Activated naive CD4-positive, alpha-beta T cell treated with Interleukin-2 at 50 U/mL for 16 hours (primary cell): ENCODE measurements at places on chromosomes 7 and 10.

DNA sequence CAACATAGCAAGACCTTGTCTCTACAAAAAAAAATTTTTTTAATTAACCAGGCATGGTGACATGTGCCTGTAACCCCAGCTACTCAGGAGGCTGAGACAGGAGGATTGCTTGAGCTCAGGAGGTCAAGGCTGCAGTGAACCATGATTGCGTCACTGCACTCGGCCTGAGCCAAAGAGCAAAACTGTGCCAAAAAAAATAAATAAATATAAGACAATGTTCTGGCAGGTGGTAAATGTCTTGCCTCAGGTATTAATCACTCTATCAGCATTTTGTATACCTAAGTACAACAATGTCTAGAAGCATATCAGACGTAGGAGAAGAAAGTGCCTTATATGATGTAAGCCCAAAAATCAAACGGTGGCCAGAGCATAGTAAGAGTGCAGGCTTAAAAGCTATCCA is 427.8 kb upstream of the C7orf33 start:
- no peak for DNase-seq

DNA sequence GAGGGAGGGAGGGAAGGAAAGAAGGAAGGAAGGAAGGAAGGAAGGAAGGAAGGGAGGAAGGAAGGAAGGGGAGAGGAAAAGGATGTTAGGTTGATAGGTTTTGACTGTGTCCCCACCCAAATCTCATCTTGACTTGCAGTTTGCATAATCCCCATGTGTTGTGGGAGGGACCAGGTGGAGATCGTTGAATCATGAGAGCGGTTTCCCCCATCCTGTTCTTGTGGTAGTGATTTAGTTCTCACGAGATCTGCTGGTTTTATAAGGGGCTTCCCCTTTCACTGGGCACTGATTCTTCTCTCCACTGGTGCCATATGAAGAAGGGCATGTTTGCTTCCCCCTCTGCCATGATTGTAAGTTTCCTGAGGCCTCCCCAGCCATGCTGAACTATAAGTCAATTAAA is 15.1 kb upstream of the NUDCD3 start:
- no peak for DNase-seq

DNA sequence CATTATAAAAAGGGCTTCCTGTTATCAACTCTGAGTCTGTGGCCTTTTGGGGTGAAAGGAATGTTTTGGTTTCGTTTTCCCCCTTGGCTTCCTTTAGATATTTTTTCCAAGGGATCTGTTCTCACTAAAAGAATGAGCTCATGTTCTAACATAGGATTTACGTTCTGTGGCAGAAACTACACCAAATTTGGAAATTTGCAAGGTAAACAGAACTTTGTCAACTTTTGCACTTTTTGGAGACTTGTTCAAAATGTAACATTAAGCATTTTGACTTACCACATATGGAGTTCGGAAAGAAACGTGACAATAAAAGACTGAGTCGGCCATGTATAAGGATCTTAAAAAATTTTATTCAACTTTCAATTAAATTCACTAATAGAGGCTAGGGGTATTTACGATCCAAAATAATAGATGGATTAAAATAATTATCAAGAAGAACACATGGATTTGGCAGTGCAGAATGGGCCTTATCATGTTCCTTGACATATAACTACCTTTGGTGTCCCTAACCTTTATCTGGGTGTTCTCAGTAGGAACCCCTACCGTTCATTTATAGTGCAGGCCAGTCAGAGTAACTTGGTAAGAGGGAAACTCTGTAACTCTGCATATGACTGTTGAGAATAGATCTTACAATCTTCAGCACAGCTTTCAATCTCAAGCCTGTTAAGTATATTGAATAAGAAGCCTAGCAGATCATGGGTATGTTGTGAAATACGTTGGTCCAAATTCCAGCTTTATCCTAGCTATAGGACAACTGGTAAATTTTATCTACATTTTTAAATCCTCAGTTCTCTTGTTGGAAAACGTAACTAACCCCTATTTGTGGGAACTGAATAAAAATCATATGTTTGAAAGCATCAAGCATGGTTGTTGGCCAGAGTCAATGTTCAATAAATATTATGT is 11.8 kb downstream of the CPED1 start:
- no peak for DNase-seq

DNA sequence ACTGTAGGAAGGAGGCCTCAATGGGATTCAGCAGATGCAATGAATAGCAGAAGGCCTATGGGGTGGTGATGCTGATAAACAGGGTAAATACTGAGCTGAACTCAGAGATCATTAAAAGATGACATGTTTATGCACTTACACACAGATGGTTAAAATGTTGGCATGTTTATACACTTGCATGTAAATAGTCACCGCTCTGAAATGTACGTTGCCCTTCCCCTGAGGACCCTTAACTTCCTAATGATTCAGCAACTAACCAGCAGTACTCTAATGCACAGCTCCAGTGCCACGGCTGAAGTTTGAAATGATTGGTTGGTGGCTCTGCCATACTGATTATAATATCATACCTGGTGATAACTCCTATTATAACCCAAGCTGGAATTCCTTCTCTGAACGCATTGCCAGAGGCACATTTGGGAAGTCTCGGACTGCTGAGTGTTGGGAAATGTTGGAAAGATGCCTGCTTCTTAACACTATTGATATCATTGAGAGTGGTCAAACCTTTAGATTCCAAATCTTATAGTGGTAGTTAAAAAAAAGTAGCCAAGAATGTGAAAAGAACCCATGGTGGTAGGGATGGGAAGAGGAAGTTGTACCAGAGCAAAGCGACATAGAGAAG is 3.7 kb upstream of the CAV1 start:
- DNase-seq: no peak

DNA sequence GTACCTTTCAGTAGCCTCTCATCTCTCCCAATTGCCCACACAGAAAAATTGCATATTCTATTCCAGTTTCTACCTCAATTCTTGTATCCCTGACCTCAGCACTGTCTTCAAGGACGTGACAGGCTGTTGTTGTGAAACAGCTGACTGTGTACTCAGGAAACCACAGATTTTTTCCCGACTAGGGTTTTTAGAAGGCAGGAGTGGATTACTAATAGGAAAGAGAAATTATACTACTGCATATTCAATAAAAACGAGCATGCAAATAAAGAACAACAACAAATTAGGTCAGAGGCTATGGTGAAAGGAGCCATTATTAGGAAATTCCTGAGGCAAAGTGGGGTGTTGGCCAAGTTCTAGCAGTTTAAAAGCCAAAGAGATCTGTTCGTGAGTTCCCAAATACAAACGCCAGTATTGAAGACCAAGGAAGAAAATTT is 93.4 kb downstream of the DOCK4 start:
- no peak for DNase-seq

GRCh38 chr7:151993977-151994676 is 31.3 kb upstream of the GALNT11 start:
- DNase-seq: peak; percentile 37

GRCh38 chr7:601036-601594 is 81.5 kb upstream of the PDGFA start:
- DNase-seq: no peak

GRCh38 chr10:70671619-70672164 is 614 bp upstream of the ADAMTS14 start:
- no peak for DNase-seq

DNA sequence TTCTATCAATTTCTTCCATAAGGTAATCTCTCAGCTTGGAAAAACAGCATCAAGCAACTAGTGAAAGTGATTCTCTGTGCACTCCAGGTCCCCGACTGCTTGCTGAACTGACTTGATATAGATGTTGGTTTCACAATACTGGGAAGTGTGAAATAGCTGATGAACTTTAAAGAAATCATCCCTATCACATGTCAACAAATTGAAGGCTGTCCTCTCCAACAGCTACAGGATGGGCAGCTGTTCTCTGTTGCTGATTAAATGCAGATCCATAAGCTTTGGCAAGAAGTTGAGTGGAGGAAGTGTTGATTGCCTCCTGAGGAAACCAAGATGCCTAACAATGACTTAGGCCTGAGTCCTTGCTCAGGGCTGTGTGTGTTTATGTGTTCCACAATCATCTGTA is 130.4 kb upstream of the GDF10 start:
- no peak for DNase-seq

DNA sequence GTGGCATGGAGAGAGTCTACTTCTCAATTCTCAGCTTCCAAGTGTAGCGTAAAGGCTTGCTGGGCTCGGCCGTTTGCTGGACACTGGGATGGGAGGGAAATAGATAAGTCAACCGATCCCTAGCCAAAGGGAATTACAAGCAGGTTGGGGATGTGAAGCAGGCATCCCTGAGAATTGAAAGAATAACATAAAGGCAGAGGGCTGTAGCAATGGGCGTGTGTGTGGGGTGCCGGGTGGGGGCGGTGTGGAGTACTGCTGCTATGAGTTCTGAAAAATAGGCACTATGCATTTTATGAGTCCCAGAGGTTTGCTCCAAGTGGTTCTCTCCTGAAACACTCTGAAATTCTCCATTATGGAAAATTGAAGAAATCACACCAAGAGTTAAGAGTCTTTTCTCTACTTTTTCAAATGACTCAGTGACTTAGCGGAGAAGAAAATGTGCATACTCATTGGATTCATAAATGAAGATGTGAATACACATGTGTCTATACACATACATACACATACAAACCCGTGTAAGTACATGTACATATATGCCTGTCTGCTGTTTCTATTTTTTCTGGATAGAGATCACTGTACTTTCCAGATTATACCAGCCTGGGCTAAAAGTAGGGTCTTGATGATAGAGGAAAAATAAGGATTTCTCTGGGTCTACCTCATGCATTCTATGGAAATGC is 65.4 kb downstream of the ADRA2A start:
- DNase-seq: no peak

DNA sequence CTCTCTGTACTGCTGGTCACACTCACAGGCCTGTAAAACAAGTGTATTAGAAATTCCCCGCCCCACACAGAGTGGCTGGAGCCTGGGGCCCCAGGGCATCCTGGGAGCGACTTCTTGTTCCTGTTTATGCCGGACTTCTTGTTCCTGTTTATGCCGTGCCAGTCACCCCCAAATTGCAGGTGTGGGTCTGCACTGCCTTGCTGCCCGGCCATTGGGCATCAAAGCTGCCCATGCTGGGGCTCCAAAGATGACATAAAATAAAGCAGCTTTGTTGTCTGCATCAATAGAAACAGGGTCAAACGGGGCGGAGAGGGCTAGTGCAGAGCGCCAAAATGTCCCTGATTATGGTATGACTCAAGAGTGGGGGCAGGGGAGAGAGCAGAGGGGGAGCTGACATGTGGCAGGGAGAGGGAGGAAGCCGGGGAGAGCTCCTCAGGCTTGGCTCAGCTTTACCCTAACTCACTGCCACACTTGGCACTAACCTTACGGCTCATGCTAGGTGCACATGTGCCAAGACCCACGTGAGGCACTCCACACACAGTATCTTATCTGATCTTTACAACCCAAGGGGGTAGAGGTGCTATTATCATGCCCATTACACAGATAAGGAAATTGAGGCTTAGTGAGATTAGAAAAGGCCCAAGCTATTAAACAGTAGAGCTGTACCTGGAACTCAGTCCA is 98.4 kb downstream of the PIP4K2A start:
- peak; percentile 48 for DNase-seq

DNA sequence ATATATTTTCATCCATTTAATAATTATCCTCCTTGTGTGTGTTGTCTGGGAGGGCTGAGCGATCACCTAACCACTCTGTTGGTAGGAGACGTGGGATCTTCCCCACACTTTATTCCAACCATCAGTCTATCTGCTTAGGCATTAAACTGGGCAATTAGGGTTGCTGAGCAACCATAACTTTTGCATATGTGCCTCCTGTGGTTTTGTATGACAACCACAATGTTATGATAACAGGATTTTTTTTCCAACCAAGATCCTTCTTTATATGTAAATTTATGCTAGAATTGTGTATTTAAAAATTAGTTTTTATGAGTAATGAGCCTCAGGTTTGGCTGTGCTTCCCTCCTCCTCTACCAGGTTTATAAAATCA is 495.0 kb upstream of the MGMT start:
- no peak for DNase-seq

GRCh38 chr7:16046041-16046440 is 359.6 kb upstream of the MEOX2 start:
- DNase-seq: no peak

- DNase-seq: no peak
These were observed 68.8 kb downstream of the DGKB start for GRCh38 chr7:14833707-14834106.

DNA sequence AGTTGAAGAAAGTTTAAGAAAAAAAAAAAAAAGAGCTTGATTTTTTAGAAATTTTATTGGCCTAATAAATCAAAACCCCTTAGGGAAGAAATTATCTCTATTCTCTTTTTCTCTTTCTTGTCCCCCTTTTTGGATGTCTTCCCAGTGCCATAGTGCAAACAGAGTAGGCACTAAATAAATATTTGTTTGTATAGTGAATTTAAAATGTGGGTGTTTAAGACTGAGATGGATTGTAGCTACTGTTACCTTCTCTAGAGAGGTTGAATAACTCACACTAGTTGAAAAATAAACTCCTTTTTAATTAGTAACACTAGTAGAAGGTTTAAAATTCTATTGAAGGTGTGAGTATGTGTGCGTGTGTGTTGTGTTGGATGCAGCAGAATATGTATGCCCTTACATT is 783.8 kb downstream of the NXPH1 start:
- DNase-seq: no peak

GRCh38 chr7:25595996-25596395 is 367.7 kb upstream of the NPVF start:
- no peak for DNase-seq

- DNase-seq: no peak
These were observed 48.8 kb downstream of the RALA start for GRCh38 chr7:39672176-39672575.

GRCh38 chr10:95532536-95532935 is 28.6 kb downstream of the SORBS1 start:
- DNase-seq: no peak

DNA sequence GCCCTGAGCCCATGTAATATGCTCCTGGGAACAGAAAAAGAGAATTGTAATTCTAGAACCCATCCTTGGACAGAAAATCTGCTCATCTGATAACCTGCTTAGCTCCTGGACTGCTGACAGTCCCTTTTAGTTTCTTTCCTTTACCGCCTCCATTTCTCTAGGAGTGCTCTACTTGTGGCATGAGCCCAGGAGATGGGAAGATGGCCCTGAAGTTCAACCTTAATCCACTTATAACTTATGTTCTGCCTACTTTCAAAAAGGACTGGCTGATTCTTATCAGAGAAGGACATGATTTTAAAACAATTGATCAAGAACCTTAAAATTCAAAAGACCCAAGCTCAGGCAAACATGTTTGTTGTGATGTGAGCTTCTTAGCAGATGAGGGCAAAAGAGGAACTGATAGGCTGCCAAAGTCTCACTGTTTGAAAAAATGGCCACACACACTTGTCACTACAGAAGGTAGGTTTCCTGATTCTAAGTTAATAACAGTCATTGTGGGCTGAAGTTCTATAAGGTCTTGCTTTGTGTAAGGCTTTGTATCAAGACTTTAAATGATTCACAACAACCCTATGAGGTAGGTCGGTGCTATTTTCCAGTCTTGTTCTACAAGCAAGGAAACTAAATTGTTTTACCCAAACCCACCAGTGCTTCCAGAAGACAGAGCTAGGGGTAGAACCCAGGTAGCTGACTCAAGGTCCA is 94.3 kb upstream of the AFAP1L2 start:
- no peak for DNase-seq

- no peak for DNase-seq
These were observed 482.9 kb upstream of the AKR1E2 start for GRCh38 chr10:4343091-4343490.

GRCh38 chr7:90726120-90726519 is 130.0 kb downstream of the CDK14 start:
- DNase-seq: no peak

- no peak for DNase-seq
These were observed 547.9 kb upstream of the FOXK1 start for GRCh38 chr7:4134204-4134603.
